Forelimb muscle (tissue), 1 donor: ENCODE measurements at places on chromosomes 4 and X. TPM values are rescaled to one million over a fixed set of nuclear protein-coding genes. Genes with fewer than 3 reads are reported as not detected.

The OPRPN gene
- not detected for polyA plus RNA-seq

The SPINK2 gene
- not detected for polyA plus RNA-seq

The LNX1 gene
- 4.2 TPM for polyA plus RNA-seq

The OFD1 gene
- polyA plus RNA-seq, result 20.7 TPM

GRCh38 chr4:38920677-38921076 lies 53.1 kb downstream of the FAM114A1 start:
- DNase-seq, result no peak

GRCh38 chr4:139300431-139301112 lies 733 bp upstream of the NAA15 start:
- DNase-seq, result no peak

GRCh38 chrX:22041907-22042530 lies 9.9 kb downstream of the PHEX start:
- no peak for DNase-seq

- no peak for DNase-seq
Observed at GRCh38 chr4:68257719-68258118, 12.2 kb upstream of the TMPRSS11B start.

DNA sequence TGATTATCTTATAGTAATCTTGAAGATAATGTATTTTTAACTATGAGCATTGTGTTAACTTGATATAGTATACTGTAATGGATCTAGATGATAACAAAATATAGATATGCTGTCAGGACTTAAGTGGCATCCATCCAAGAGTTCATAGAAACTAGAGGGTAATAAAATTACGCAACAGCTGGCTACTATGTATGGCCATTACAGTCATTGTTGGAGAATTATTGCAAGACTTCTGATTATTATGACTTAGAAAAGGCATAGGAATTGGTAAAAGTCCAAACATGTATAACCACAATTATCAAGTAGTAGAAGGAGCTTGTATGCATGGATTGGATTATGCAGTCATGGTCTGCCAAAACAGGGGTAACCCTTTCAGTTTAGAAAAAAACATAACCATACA lies 9.5 kb downstream of the OGT start:
- DNase-seq, result no peak

DNA sequence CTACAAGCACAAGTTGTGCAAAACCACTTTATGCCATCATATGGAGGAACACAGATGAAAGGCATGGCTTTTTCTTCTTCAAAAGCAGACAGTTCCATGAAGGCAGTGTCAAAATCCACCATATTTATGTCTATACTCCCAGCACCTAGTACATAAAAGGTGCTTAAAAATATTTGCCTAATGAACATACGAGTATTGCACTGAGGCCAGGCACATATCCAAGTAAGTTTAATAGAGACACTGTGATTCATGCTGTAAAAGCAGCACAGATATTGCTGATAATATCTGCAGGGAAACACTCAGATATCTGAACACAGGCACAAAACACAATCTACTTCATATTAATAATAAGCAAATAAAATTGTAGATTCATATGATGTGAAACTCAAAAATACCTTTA lies 48.1 kb upstream of the CXCL8 start:
- DNase-seq, result no peak

- no peak for DNase-seq
Observed at GRCh38 chr4:1283711-1284110, 6.0 kb upstream of the MAEA start.

DNA sequence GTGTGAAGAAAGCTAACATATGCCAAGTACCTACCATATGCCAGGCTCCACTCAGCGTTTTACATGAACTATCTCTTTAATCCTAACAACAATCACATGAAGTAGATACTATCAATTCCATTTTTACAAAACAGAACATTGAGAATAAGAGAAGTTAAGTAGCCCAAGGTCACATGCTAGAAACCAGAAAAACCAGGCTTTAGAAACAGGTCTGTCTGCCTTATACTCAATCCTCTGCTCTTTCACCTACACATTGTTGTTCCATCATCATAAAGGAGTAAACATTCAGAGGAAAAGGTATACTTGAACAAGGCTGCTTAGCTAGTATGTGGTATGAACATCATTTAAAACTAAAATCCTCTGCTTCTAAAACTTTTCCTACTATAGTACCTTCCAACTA lies 42.1 kb downstream of the WDFY3 start:
- no peak for DNase-seq

DNA sequence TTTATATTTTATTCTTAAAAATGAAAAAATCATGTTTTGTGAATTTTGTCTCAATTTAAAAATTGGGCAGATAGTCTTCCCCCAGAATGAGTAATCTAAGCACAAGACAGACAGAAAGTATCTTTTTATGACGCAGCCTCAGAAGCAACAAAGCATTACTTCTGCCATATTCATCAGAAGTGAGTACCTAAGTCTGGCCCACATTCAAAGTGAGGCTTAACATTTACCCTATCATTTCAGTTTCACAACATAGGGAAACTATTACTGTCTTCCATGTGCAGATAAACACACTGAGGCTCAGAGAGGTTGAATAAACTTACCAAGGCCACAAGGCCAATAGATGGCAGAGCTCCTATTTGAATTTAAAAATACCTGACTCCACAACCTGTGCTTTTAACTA lies 4.4 kb upstream of the PRDX4 start:
- no peak for DNase-seq
